T-helper 17 cell (primary cell): ENCODE measurements at places on chromosomes 7 and 10.

DNA sequence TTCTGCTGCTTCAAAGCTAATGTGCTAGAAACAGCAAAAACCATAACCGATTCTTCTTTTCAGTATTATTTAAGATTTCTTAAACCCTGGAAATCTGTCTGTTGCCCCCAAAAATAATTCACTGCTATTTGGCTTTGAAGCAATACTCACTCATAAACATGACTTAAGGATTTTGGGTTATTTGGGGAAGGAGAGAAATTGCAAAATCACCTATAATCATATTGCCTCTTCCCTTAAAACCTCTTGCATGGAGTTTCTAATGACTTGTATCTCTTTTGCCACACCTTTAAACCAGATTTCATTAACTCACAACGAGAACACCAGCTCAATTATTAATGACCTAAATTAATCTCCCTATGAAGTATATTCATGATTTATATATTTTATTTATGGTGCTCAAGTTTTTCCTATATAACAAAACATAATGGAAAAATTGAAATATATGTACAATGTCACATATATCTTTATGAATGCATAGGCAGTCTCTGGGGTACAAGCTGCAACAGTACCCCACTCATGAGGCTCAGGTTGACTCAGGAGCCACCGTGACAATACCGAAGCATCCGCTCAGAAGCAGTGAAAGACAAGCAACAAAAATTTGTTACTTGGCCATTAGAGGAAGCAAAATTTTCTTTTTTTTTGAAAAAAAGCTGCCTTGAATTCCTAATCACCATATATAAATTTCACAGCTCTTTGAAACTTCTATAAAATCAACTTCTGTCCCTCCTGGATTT, 3.0 kb downstream of the NAMPT start:
- no peak overlapping the region for H3K27ac ChIP-seq
- peaks cover 2% of the 10 kb centered on the region for H3K36me3 ChIP-seq
- peaks cover 33% of the 10 kb centered on the region for H3K4me1 ChIP-seq
- no peak overlapping the region for H3K4me3 ChIP-seq
- no peak for DNase-seq
- H3K27me3 ChIP-seq: no peaks in the 10 kb centered on the region

DNA sequence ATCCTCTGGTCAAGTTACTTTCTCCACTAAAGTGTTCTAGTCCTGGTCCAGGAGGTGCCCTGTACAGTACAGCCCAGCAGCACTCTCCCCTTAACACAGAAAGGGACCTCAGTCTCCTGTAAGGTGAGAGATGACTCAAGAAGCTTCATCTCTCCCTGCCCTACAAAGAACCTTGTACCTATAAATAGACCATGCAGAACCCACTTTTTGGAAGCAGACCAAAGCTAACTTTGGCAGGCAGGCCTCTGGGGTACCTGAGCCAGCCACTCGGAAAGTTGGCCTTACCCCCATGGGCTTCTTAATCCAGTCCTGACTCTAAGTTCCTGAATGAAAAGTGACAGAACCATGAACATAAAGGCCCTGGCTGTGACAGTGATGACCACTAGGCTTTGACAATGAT, 454.8 kb downstream of the KCNMA1 start:
- no peak for DNase-seq
- no peak overlapping the region for H3K27ac ChIP-seq
- H3K27me3 ChIP-seq: peaks cover 62% of the 10 kb centered on the region
- H3K4me1 ChIP-seq: no peaks in the 10 kb centered on the region
- no peaks in the 10 kb centered on the region for H3K36me3 ChIP-seq

DNA sequence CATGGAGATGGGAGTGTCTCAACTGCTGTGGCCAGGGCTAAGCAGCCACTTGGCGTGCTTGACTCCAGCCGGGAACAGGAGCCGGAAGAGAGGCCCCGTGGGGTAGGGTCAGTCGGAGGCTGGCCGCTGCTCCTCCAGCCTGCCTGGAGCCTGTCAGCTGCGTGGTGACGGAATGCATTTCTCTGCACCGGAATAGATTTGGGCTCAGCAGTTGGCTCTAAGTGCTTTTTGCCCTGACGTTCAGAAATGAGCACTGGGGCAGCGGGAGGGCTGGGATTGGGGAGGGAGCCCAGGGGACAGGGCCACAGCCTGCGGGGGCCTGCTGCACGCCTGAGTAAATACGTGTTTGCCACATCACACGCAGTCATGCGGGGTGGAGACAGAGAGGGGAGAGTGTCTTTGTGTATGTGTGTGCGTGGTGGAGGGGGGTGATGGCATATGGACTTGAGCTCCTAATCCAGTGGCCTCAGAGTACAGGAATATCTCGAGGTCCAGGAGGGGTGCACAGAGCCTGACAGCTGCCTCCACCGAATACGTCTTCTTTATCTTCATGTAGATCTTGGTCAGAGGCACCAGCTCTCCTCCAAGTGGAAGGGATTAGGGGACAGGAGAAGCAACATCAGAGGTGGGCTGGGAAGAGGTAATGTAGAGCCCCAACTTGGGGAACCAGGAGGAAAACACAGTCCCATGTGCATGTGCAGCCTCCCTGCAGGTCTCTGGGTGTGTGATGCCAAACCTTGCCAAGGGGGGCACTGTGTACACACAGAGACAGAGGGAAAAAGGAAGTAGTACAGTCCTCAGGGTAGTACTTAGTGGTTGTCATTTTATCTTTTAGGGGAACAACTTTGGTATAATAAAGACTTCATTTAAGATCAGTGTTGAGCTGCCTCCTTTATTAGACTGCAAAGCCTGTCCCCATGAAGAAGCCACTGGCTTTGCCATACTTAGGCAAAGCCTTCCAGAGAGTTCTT, 151.4 kb downstream of the CDH23 start:
- no peak overlapping the region for H3K27ac ChIP-seq
- DNase-seq: no peak
- H3K4me1 ChIP-seq: no peaks in the 10 kb centered on the region
- H3K27me3 ChIP-seq: no peaks in the 10 kb centered on the region
- H3K36me3 ChIP-seq: no peaks in the 10 kb centered on the region

DNA sequence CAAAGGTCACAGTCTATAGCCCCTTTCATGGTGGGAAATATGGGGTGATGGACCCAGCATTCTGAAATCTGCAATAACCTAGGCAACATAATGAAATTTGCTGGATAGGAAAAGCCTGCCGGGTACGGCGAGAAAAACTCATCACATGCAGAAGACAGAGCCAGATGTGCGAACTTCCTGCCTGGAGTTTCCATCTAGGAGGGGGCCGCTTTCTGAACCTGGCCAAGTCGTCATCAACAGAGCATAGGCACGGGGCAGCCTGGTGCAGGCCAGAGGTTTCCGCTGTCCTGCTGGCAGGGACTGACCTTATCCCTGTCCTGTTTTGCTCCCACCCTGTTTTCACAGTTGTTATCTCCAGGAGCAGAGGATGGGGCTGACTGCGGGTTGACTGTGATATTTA, 27.4 kb downstream of the CCDC3 start:
- H3K4me3 ChIP-seq: no peak overlapping the region
- peaks cover 46% of the 10 kb centered on the region for H3K27me3 ChIP-seq
- no peak overlapping the region for H3K27ac ChIP-seq
- no peaks in the 10 kb centered on the region for H3K4me1 ChIP-seq

DNA sequence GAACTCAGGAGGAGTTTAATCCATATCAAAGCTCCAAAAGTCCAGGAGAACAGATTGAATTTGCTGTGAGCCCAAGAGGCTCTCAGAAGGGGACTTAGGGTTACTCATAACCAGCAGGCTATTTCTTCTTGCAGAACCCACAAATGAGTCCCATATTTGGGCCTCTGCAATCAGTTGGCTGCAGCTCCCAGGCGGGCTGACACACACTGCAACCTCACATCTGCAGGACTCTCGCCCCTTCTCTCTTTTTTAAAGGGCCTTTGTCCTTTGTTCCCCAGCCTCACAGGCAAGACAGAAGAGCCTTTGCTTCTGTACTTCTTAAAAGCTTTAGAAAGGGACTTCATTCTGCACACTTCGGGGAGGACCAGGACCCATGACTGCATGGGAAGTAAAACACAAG, 26.7 kb downstream of the CREB3L2 start:
- no peak overlapping the region for H3K4me3 ChIP-seq
- H3K27me3 ChIP-seq: no peaks in the 10 kb centered on the region
- H3K36me3 ChIP-seq: no peaks in the 10 kb centered on the region
- no peak overlapping the region for H3K27ac ChIP-seq
- peaks cover 20% of the 10 kb centered on the region for H3K4me1 ChIP-seq

GRCh38 chr7:155811895-155812761, at the start of gene SHH:
TSS of gene SHH (minus strand) at chr7:155812463. CDS start at chr7:155812122, 341 bp downstream.
- H3K27ac ChIP-seq: no peak within 1 kb of the TSS
- H3K4me1 ChIP-seq: peaks cover 18% of the 10 kb centered on the region
- H3K36me3 ChIP-seq: peaks cover 3% of the 10 kb centered on the region
- H3K27me3 ChIP-seq: peaks cover 60% of the 10 kb centered on the region
- peak within 1 kb of the TSS; percentile 85 for H3K4me3 ChIP-seq

- H3K27ac ChIP-seq: no peak overlapping the region
- no peaks in the 10 kb centered on the region for H3K36me3 ChIP-seq
- H3K27me3 ChIP-seq: no peaks in the 10 kb centered on the region
- H3K4me1 ChIP-seq: no peaks in the 10 kb centered on the region
- DNase-seq: no peak
Measured at GRCh38 chr7:84117304-84117703, 77.3 kb downstream of the SEMA3A start.

DNA sequence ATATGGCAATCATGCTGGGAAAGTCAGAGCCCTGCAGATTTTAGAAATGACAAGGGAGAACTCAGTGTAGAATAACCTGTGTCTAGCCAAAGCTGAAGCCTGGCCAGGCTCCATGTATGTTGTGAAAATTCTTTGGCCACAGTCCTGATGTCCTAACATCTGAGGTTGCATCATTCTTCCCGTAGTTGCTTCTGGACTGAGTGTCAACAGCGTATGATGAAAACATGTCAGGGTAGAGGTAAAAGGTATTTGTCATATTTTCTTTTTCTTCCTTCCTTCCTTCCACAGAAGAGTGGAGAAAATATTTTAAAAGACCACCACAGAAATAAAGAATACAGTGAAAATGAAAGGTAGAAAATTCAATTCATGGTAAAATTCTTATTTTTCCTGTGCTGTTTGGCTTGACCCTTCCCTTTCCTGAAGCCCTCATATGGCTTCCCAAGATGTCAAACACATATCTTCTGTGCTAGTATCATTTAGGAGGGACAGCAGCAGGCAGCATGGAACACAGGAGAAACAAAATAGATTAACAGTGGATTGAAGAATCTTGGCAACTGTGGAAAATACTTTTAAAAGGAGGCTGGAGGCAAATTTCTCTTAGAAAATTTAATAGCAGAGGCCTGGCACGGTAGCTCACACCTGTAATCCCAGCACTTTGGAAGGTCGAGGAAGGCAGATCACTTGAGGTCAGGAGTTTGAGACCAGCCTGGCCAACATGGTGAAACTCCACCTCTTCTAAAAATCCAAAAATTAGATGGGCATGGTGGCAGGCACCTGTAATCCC, 18.9 kb upstream of the NRBF2 start:
- H3K4me3 ChIP-seq: no peak overlapping the region
- DNase-seq: no peak
- H3K27ac ChIP-seq: no peak overlapping the region

- H3K4me3 ChIP-seq: no peak overlapping the region
- DNase-seq: no peak
- peaks cover 4% of the 10 kb centered on the region for H3K36me3 ChIP-seq
- no peak overlapping the region for H3K27ac ChIP-seq
- peaks cover 5% of the 10 kb centered on the region for H3K4me1 ChIP-seq
Measured at GRCh38 chr7:99768471-99768870, 15.5 kb downstream of the CYP3A4 start.

DNA sequence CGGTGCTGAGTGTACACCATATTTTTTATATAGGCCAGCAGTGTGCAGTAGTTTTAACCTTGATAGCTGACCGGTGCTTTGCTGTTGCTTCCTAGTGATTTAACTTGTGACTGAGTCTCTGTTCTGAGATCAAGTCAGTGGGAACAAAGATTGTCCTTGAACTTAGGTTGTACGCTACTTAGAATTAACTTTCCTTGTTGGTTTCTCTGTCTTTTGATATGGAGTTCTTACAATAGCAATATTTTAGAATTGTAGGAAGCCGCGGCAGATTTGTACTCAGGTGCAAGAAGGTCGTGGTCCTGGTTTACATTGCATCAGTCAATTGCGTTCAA, 1.3 kb downstream of the DDX21 start:
- H3K27ac ChIP-seq: peak overlapping the region; percentile 98
- peak overlapping the region; percentile 99 for H3K4me3 ChIP-seq
- H3K36me3 ChIP-seq: peaks cover 2% of the 10 kb centered on the region
- DNase-seq: no peak
- H3K4me1 ChIP-seq: peaks cover 35% of the 10 kb centered on the region
- no peaks in the 10 kb centered on the region for H3K27me3 ChIP-seq

GRCh38 chr10:44209811-44210210, 175.1 kb downstream of the CXCL12 start:
- no peak overlapping the region for H3K27ac ChIP-seq
- H3K4me1 ChIP-seq: no peaks in the 10 kb centered on the region
- H3K4me3 ChIP-seq: no peak overlapping the region

GRCh38 chr10:112296908-112297331, 13.7 kb downstream of the TECTB start:
- peaks cover 4% of the 10 kb centered on the region for H3K36me3 ChIP-seq
- no peak for DNase-seq
- H3K27me3 ChIP-seq: peaks cover 50% of the 10 kb centered on the region
- no peaks in the 10 kb centered on the region for H3K4me1 ChIP-seq
- H3K27ac ChIP-seq: no peak overlapping the region
- no peak overlapping the region for H3K4me3 ChIP-seq

GRCh38 chr10:29081951-29082685, 206.8 kb upstream of the LYZL1 start:
- no peak overlapping the region for H3K4me3 ChIP-seq
- DNase-seq: no peak
- peaks cover 2% of the 10 kb centered on the region for H3K36me3 ChIP-seq
- H3K4me1 ChIP-seq: no peaks in the 10 kb centered on the region
- H3K27ac ChIP-seq: no peak overlapping the region

- H3K4me3 ChIP-seq: no peak overlapping the region
- H3K27ac ChIP-seq: no peak overlapping the region
- no peak for DNase-seq
- peaks cover 3% of the 10 kb centered on the region for H3K36me3 ChIP-seq
- H3K27me3 ChIP-seq: no peaks in the 10 kb centered on the region
- H3K4me1 ChIP-seq: no peaks in the 10 kb centered on the region
Measured at GRCh38 chr7:156858523-156858922, 34.5 kb downstream of the LMBR1 start.

DNA sequence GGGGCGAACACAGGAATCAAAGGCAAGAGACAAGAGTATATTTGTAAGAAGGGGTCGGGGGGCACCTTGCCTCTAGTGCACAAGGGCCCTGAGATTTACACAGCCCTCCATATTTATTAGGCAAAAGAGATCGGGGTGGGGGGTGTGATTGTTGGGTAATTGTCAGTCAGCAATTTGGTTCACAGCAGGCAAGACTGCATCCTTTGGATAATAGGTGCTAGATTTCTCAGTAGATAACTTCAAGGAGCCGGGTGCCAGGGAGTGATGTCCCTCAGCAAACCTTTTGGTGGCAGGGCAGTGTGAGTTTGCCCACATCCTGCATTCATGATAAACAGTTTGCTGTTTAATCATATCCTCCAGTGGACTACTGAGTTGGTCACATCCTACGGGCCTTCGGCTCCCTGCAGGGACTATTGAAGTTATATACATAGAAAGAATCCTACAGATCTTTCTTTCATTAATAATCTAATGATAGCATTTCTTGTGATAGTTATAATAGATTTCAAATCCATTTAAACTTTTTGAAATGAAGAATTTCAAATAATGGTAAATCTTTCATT, 178.5 kb downstream of the GNAI1 start:
- no peak overlapping the region for H3K27ac ChIP-seq
- no peak overlapping the region for H3K4me3 ChIP-seq
- H3K4me1 ChIP-seq: no peaks in the 10 kb centered on the region
- no peaks in the 10 kb centered on the region for H3K27me3 ChIP-seq
- no peak for DNase-seq

- DNase-seq: no peak
- no peak overlapping the region for H3K4me3 ChIP-seq
- peaks cover 18% of the 10 kb centered on the region for H3K36me3 ChIP-seq
- no peaks in the 10 kb centered on the region for H3K27me3 ChIP-seq
- H3K4me1 ChIP-seq: no peaks in the 10 kb centered on the region
Measured at GRCh38 chr7:6691609-6692106, 15.1 kb downstream of the ZNF12 start.
